D341Med (cell line): ENCODE measurements at places on chromosomes 7 and 10.

GRCh38 chr10:7260912-7261311 lies 149.9 kb downstream of the SFMBT2 start:
- DNase-seq: no peak

- DNase-seq: no peak
These were observed 337.6 kb upstream of the SEMA3A start for GRCh38 chr7:84532196-84532595.

- DNase-seq: peak; percentile 30
These were observed 432.6 kb upstream of the KLF6 start for GRCh38 chr10:4217653-4218052.

DNA sequence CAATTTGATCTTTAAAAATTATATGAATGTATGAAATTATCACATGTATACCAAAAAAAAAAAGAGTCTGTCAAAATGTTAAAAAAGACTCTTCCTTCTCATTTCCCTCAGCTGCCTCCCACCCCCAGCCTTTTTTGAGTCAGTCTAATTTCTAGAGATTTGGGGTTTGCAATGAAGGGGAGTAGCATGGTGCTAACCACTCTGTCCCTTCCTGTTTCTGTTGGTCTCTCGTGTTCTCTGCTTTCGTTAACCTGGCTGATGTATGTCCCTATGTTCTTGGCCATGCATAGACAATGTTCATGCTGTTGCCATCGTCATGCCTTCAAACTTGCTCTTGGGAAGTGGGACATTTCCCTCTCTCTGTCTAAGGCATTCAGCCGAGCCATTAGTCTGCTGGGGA lies 474.1 kb downstream of the LRMDA start:
- DNase-seq: no peak

- DNase-seq: no peak
These were observed 195.3 kb downstream of the ZNF438 start for GRCh38 chr10:30836406-30836805.

DNA sequence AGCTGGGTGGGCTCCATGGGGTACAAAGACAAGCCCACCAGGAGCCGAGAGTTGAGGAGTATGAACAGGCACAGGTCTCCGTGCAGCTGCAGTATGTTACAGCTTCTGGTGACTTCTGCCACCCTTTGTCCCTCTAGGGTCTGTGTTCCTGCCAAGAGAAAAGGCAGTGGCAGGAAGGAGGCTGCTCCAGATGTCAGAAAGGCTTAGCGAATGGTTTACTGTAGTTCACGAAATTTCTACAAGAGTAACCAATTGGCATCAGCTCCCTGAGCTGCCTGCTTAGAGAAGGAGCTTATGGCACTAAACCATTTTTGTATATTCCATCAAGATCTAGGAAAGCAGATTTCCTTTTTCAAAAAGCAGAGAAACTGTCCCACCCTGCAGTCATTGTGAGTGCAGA lies 48.2 kb upstream of the TMEM72 start:
- DNase-seq: no peak

DNA sequence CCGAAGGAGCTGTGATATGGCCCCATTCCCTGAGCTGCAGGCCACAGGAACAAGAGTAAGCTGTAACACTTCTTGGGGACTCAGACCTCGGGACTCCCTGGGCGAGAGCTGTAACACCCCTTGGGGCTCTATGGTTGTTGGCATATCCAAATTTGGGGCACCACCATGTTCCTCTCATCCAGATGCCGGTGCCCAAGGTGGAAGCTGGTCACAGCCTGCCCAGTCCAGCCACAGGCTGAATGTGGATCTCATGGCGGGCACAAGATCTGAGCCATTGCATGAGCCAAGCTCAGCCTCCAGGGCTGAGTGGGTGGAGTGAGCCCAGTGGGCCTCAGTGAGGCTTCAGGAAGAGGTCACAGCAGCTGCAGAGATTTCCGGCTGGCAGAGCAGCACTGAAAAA lies 78.9 kb downstream of the TMEM106B start:
- no peak for DNase-seq

DNA sequence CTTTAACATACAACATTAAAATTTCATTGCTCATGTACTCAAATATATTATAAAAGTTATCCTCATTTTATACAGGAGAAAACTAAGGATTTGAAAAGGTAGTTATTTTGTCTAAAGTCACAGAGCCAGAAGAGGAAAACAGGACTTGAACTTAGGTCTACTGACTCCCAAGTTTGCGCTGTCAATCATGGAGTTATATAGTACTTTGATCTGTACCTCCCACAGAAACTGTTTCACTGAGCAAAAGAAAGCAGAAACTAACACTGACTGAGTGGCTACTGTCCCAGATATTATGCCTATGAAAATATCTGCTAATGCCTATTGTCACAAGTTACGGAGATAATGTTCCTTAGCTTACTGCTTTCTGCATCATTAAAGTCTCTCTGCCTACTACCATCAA lies 329.1 kb downstream of the MAGI2 start:
- DNase-seq: no peak

GRCh38 chr7:49797987-49798660 lies 24.7 kb downstream of the VWC2 start:
- no peak for DNase-seq

- no peak for DNase-seq
These were observed 56.0 kb upstream of the GLI3 start for GRCh38 chr7:42292991-42293521.

DNA sequence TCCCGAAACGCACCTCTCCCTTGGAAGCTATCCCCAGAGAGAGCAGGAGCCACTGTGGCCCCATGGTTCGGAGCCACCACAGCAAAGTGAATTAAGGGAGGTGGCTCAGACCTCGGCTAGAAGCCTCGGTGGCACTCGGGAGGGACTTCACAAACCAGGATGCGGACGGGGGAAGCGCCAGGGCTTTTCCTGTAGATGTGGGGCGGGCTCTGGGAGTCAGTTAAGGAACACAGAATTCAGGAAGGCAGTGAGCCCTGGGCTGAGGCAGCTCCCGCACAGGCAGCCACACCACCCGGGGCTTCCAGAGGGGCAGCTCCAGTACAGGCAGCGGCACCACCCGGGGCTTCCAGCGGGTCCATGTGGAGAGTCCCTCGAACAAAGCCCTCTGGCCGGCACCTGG lies 42.7 kb upstream of the DPYSL4 start:
- no peak for DNase-seq

GRCh38 chr7:110983822-110984456 lies 107.0 kb upstream of the LRRN3 start:
- DNase-seq: no peak

GRCh38 chr10:11642566-11642965 lies 31.1 kb upstream of the USP6NL start:
- DNase-seq: no peak

DNA sequence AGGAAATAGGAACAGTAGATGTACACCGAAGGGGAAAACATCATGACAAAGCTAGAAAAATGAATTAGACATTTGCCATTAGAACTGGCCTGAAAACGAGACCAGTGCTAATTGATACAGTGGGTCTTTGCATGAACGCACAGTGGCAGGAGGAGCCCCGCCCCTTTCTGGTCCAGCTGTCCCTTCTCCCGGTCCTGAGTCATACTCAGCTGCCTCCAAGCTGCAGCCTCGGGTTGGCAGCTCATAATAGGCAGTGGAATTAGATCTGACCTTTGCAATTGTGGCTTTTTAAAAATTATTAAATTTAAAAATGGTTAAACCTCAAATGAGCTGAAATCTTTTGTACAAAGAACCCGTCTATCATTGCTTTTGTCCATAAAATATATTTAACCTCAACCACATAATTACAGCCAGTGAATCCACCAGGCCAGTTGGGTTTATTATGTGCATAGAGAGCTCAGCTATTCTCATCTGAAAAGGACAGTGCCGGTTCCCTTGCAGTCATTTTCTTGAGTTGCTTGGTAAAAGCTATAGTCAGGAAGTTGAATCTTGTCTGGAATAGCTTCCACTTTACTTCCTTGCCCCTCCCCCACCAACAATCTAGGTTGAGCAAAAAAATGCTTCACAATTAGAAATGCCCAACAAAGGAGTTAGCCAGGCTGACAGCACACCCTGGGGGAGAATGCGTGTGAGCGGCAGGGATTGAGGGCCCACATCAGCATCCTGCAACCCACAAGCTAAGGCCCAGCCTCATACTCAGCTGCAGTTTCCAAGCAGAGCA lies 147.1 kb downstream of the BUB3 start:
- peak; percentile 25 for DNase-seq

DNA sequence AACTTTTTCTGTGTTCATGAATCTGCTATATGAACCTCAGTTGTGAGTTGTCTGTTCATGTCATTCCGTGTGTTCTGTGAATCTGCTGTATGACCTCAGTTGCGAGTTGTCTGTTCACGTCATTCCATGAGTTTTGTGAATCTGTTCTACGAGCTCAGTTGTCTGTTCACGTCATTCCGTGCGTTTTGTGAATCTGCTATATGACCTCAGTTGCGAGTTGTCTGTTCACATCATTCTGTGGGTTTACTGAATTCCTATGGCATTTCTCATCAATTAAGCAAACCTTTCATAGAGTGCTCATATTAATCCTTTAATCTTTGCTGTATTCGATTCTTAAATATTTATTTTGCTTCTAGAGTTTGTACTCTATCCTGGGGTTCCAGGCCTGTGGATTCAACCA lies 150.6 kb downstream of the DIP2C start:
- no peak for DNase-seq

GRCh38 chr7:157980774-157981173 lies 606.8 kb downstream of the PTPRN2 start:
- DNase-seq: no peak

- no peak for DNase-seq
These were observed 246.1 kb downstream of the FOXP2 start for GRCh38 chr7:114660753-114661152.

DNA sequence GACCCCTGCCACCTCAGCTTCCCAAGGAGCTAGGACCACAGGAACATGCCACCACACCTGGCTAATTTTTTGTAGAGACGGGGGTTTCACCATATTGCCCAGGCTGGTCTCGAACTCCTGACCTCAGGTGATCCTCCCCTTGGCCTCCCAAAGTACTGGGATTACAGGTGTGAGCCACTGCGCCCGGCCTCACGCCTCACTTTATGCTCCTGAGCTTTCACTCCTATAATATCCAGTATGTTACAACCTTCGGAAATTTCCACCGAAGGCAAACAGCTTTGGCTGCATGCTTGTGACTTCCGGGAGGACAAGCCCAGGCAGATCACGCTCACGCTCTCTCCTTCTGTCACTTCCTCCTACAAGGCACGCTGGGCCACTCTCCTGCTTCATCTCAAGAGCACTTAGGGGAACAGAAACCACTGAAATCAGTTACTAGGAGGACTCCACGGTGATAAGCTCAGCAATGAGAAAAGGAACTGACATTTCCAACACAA lies 4.4 kb upstream of the MAD1L1 start:
- DNase-seq: no peak

GRCh38 chr10:58322835-58323209 lies 12.0 kb upstream of the UBE2D1 start:
- DNase-seq: no peak

- DNase-seq: no peak
These were observed 30.1 kb downstream of the PDZD8 start for GRCh38 chr10:117345143-117345542.

DNA sequence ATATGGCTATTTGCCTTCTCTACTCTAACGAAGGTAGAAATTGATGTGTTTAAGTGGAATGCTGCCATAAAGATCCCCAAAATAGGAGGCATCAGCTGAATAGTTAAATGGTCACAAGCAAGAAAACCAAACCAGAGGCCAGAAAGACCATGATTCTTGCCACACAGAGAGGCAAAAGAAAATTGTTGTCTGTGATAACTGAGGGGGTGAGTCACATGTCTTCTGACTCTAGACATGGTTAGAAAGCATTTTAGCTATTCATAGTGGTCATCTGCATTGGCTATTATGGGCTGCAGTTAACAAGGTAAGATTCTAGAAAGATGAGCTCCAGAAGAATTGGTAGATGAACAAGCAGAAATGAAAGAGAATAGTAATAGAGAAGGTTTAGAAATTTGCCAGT lies 361.4 kb upstream of the NPSR1 start:
- DNase-seq: no peak

GRCh38 chr7:44144968-44145478 lies 3.9 kb upstream of the MYL7 start:
- peak; percentile 27 for DNase-seq

- DNase-seq: no peak
These were observed 381.9 kb downstream of the ZWINT start for GRCh38 chr10:55979203-55979602.

DNA sequence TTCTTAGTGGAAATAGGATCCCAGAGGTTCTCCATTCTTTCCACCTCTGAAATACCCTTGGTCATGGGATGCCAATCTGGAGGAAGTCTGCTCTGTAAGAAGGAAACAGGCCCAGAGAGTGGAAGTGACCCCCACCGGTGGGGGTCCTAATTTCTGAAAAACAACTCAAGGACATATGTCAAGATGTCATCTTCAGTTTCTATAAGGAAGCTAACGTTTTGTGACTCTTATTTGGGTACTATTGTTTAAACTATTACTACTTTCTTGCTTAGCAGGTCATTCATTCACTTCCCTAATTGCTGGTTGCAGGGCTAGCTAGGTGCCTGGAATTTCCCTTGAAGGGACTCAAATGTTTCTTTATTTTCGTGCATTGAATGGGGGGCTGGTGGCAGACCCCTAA lies 1.9 kb upstream of the ZNF775 start:
- DNase-seq: no peak

- no peak for DNase-seq
These were observed 22.3 kb upstream of the RET start for GRCh38 chr10:43054593-43054992.

GRCh38 chr7:96436880-96437279 lies 115.0 kb upstream of the SLC25A13 start:
- no peak for DNase-seq

GRCh38 chr7:2201686-2202360 lies 30.9 kb downstream of the MAD1L1 start:
- peak; percentile 12 for DNase-seq

GRCh38 chr10:46264336-46264735 lies 22.5 kb upstream of the ANTXRL start:
- no peak for DNase-seq

GRCh38 chr10:112434988-112435619 lies 11.6 kb downstream of the ZDHHC6 start:
- DNase-seq: no peak

DNA sequence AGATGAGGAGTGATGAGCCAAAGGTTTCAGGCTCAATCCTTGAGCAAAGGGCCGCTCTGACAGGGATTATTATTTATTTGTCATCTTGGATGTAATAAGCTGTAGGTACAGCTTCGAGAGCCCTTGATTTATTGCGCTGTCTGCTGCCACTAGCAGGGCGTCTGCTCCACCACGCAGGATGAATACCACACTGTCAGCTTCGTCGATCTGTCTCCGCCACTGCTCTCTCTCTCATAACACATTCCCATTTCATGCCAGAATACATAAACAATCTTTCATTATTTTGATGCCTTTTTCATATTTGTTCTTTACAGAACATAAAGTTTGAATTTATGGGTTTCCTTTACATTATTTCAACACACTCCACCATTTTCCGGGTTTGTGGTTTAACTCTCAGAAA lies 276.6 kb downstream of the LRMDA start:
- no peak for DNase-seq

DNA sequence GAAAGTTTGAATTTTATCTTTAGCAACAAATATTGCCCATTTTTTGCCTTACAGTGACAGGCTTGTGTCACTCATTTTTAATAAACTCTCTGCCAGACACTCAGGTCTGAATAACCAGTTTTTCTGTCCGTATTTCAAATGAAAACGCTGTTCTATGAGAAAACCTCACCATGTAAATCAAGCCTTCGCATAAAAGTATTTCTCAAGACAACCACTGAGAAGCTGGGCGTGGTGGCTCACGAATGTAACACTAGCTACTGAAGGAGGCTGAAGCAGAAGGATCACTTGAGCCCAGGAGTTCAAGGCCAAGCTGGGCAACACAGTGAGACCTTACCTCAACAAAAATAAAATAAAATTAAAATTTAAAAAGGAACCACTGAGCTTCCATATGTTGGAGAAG lies 339.3 kb downstream of the PARD3 start:
- DNase-seq: no peak

- no peak for DNase-seq
These were observed 10.8 kb upstream of the SFRP5 start for GRCh38 chr10:97782455-97783228.
